ENCODE measurements at places on chromosomes 1 and 21. TPM values are rescaled to one million over a fixed set of nuclear protein-coding genes. Genes with fewer than 3 reads are reported as not detected.

The HSPB7 gene
- polyA plus RNA-seq = not detected

The MIA3 gene
- 61.3 TPM for polyA plus RNA-seq

The AQP10 gene
- polyA plus RNA-seq = not detected

The AUNIP gene
- polyA plus RNA-seq = not detected

The DNAJC28 gene
- 0.21 TPM for polyA plus RNA-seq

The KHDRBS1 gene
- polyA plus RNA-seq = 123 TPM

The PDZK1 gene
- polyA plus RNA-seq = 0.30 TPM

The HIVEP3 gene
- polyA plus RNA-seq = 1.4 TPM

The TDRD10 gene
- not detected for polyA plus RNA-seq

The GPR153 gene
- 0.06 TPM for polyA plus RNA-seq

The OR10X1 gene
- polyA plus RNA-seq = not detected

The FMOD gene
- 0.28 TPM for polyA plus RNA-seq

The PRRX1 gene
- not detected for polyA plus RNA-seq

The CRNN gene
- not detected for polyA plus RNA-seq

The HCN3 gene
- 2.3 TPM for polyA plus RNA-seq

The CYYR1 gene
- polyA plus RNA-seq = not detected

The EXO1 gene
- 0.29 TPM for polyA plus RNA-seq

The RNF223 gene
- not detected for polyA plus RNA-seq

The OR2T1 gene
- not detected for polyA plus RNA-seq

The LCE2B gene
- not detected for polyA plus RNA-seq

The PDPN gene
- not detected for polyA plus RNA-seq

The MX2 gene
- polyA plus RNA-seq = 36.6 TPM

The HRNR gene
- not detected for polyA plus RNA-seq

The SERBP1 gene
- polyA plus RNA-seq = 117 TPM

The RNU1-2 gene
- polyA plus RNA-seq = not detected

The LAD1 gene
- polyA plus RNA-seq = not detected

The ROR1 gene
- 0.09 TPM for polyA plus RNA-seq

The AIM2 gene
- 187 TPM for polyA plus RNA-seq

The SPRR1B gene
- not detected for polyA plus RNA-seq

The CALML6 gene
- polyA plus RNA-seq = not detected

The RGS8 gene
- not detected for polyA plus RNA-seq

The RNF186 gene
- not detected for polyA plus RNA-seq

The IL12RB2 gene
- polyA plus RNA-seq = 0.53 TPM

The NPHS2 gene
- polyA plus RNA-seq = not detected

The SLC30A10 gene
- polyA plus RNA-seq = not detected

The LENEP gene
- polyA plus RNA-seq = not detected

The ZNF648 gene
- not detected for polyA plus RNA-seq

The RIPPLY3 gene
- polyA plus RNA-seq = not detected

The L1TD1 gene
- polyA plus RNA-seq = 0.56 TPM

All from IgD-negative memory B cell (primary cell).